Epithelial cell of proximal tubule (primary cell): ENCODE measurements at places on chromosomes 3 and 15.

DNA sequence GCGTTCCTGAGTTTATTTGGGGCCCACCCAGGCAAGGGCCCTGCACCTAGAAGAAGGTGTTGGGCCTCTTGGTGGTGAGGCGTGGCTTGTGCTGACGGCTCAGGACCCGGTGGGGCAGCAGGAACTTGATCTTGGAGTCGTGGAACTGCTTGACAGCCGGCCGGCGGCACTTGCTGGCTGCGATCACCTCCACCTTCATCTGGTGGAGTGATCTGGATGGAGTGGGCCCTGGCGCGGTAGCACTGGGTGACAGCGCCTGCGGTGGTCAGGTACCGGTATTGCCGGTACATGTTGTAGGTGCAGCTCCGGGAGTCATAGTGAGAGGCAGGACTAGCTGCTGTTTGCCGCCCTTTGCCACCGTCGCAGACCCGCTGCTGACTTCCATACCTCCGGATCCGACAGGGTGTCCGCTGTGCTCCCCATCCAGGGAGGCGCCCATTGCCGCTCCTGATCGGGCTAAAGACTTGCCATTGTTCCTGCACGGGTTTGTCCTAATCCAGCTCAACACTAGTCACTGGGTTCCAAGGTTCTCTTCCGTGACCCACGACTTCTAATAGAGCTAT is 136.8 kb downstream of the ANO10 start:
- no peak for DNase-seq

DNA sequence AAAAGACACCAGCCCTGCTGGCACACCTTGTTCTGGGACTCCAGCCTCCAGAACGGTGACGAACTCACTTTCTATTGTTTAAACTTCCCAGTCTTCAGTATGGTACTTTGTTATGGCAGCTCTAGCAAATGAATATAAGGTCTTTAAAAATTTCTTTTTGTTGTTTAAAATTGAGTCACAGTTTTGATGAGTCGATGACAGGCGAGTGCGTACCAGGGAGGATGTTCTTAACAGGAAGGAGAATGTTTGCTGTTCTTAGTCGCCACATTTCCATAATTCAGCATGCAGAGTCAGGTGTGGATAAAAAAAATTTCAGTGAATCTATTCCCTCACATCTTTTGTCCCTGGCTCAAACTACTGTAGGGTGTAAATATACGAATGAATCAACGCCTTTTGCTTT is 12.4 kb downstream of the DNASE1L3 start:
- DNase-seq: no peak

GRCh38 chr15:40046721-40047414 is 7.9 kb upstream of the SRP14 start:
- DNase-seq: peak; percentile 63

GRCh38 chr3:179179979-179180759 is 32.0 kb downstream of the PIK3CA start:
- DNase-seq: no peak

GRCh38 chr3:194817592-194817930 is 131.9 kb downstream of the FAM43A start:
- no peak for DNase-seq

DNA sequence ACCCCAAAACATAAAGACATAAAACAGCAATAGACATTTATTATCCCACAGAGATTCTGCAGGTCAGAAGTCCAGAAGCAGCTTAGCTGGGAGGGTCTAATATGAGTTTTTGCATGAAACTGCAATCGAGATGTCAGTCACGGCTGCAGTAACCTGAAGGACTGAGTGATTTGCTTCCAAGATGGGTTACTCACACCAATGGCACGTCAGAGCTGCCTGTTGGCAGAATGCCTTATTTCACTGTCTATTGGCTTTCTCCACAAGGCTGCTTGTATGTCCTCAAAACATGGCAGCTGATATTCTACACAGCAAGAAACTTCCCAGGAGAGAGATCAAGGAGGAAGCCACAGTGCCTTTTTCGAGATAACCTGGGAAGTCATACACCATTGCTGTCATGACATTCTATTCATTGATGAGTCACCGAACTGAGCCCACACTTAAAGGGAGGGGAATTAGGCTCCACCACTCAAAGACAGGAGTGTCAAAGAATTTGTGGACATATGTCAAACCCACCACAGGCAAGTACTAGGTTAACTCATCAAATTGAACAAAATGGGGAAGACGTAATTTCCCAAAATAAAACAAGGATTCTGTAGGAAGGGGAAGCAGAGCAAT is 122.2 kb downstream of the SYNPR start:
- DNase-seq: no peak
